ENCODE measurements at places on chromosomes 6 and 20.

DNA sequence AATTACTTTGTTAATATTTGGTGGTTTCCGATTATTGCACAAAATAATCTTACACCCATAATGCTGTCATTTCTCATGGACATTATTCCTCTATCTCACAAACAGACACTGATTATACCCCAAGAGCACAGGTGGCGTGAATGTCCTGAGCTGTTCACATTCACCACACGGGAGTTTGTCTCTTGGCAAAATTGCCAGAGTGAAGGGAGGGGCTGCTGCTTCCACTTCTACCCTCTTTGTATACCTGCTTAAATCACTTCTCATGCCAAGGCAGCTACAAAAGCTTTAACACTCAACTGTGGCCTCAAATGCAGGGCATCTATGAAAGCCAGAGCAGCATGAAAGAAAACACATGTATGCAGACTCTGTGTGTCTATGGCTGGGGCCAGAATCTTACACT lies 41.9 kb upstream of the SLA2 start:
- DNase-seq = no peak

DNA sequence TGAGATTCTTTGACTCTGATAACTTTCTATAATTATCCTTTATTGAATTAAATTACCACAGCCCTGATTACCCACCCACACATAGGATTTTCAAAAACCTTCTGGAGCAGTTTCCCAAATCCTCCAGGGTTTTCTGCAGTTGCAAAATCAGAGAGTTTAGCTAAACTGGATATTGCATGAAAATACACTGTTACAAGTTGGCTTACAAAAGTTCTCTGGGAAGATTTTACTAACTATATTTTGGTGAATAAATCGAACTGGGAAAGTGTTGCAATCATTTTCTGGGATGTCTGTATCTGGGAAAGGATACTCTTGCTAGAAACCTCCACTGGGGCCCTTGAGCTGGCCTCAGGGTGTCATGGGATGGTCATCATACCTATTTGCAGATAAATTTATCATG lies 97.6 kb upstream of the STMND1 start:
- DNase-seq = no peak

- no peak for DNase-seq
Observed at GRCh38 chr20:37503256-37503927, 17.7 kb upstream of the NNAT start.

DNA sequence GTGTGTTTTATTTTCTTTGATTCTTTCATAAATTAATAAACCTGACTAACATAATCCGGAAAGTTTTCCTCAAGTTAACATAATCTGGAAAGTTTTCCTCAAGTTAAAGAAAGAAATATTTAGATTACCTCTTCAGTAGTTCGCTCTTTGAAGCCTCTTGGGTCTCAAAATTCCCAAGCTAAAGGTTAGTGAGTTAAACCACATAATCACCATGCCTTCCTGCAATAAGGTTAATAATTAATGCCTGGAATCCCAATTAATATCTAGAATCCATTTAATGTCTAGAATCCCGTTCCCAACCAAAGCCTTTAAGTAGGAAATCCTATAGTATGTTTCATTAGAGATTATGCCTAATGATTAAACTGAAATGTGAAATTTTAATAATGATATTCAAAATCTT lies 12.9 kb downstream of the DCDC2 start:
- no peak for DNase-seq

GRCh38 chr6:43050981-43051380 lies 2.7 kb downstream of the CUL7 start:
- DNase-seq = no peak

DNA sequence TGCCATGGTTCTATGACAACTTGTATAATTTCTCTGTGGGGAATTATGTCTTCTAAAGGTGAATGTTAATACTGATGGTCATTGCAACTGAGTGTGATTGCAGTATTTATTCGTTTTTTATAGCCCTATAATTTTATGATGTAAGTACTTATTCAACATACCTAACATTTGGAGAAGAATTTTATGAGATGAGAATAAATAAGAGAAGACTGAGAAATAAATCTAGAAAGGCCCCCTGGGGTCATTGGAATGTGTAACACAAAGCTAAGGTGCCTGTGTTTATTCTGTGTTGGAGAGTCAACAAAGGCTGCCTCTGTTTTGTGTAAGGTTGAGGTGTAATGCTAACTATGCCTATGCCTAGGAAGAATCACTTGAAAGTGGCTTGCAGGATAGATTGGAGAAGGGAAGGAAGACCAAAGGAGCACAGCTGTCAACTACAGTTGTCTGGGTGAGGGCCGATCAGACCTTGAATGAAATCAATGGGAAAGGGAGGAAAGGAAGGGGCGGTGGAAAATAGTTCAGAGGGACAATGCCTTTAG lies 1076.7 kb downstream of the KIF16B start:
- DNase-seq = no peak

DNA sequence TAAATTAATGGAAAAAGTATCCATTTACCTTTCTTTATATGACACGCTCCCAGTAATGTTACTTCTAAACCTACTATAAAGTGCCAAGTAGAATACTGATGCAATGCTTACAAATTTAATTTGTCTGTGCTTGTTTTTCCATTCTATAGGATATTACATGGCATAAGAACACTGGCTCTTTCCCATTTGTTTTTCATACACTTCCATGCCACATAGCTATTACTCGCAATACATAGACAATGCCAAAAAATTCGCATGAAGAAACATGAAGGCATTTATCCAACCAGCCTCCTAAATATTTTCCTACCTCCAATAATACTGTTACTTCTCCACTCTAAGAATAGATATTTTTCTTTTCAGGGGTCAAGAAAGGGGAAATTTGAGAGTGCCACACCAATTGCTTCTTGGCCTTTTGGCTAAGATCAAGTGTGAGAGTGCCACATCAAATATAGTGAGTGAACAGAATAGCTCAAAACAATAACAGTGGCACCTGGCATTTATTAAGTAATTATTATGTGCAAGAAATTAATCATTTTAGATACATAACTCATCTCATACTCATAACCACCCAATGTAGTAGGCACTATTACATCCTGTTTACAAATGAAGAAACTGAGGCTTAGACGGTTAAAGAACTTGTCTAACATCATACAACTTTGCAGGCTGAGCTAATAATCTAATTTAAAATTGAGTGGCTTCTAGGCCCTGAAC lies 845 bp upstream of the DST start:
- DNase-seq = no peak

DNA sequence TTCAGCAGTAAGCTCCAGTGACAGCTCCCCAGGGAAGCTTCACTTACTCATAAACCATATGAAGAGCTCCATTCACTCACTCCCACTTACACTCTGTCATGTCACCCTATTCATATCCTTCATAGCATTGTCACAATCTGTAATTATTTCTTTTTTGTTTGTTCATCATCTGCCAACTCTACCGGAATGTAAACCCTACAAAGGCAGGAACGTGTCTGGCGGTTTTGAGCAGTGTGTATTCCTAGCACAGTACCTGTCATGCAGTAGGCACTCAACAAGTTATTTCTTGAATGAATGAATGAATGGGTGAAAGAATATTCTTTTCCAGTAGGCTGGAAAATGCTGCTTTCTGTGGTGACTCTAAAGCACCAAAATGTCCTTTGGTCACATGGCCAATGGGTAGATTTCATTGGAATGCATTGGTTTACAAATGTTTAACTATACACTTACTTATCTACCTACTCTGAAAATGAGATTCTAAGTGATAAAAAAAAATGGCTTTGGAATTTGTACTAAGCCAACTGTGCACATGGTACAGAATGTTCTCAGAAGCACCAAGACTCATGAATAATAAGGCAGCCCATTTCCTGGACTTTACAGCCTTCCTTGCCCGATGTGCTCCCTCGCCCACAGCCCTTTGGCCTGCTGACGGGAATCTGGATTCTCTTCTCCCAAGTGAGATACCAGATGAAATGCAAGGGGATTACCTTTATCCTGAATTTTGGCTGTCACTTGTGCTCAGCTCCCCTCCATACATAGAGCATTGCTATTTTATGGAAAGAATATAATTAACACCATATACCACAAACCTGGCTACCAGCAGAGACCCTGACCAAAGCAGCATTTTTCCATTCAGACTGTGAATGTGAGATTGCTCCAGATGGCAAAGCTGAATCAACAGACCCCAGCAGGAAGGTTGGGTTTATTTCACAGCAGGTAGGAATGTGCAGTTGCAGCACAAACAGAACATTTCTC lies 273.3 kb downstream of the ALDH8A1 start:
- DNase-seq = no peak

DNA sequence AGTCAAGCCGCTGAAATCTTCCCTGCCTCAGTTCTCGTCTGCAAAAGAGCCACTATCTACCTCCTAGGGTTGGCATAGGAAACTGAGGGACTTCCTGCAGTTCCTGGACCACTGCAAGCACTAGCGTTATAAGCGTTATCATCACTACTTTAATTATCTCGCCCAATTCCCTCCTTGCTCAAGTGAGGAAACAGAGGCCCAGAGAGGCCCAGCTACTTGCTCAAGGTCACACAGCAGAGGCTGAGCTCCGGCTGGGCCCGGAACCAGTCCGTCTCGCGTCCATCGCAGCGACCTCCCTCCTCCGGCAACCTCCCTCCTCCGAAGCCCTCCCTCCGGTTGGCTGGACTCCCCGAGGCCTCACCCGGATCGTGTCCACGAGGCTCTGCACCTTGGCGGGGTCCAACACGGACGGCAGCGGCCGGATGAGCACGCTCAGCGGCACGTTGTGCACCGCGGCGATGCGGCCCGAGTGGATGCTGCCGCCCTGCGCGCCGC lies 338 bp downstream of the SRXN1 start:
- DNase-seq = peak; percentile 13

DNA sequence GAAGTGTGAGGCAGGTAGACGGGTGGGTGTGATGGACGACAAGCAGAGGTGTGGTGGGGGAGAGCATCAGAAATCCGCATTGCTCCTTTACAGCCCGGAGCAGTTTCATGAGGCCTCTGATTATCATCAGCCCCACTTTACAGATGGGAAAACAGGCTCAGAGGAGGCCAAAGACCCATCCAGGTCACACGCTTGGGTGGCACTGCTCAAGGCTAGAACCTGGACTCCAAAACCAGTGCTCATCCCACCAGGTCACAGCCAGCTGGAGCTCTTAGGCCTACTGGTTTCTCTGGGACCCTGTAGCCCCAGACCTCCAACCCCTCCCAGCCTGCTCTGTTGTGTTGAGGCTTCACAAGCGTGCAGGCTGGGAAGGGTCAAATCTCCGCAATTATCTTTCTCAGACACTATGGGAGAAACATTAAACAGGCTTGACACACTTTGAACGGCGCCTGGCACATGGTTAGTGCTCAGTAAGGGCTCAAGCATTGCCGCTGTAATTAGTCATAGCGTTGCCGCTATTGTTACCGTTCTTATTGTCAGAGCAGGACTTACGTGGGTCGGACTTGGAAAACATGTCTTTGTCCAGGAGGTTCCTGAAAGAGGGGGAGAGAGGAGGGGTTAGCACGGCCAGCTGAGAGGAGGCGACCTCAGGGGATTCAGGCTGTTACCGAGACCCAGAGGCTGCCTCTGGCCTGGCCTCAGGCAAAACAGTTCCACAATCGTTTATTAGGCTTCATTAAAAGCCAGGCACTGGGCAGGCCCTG lies 16.6 kb downstream of the CPNE5 start:
- DNase-seq = no peak

- no peak for DNase-seq
Observed at GRCh38 chr6:87297119-87297518, 25.3 kb upstream of the SMIM8 start.

DNA sequence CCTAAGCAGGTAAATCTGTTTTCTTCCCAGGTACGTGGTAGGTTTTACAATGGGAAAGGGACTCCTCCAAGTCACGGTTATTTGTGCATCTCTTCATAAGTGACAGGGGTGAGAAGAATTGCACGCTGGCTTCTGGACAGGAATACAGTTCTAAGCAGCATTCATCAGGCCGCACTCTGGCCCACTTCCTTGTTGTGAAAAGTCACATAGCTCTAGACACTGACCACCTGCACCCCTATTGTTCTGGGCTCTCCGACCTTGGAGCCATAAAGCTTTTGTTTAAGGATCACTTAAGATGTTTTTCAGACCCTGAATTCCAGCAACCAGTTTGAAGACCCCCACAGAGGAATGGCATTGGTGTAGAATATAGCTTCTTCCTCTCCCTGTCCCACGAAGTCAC lies 31.4 kb downstream of the RAMACL start:
- no peak for DNase-seq

DNA sequence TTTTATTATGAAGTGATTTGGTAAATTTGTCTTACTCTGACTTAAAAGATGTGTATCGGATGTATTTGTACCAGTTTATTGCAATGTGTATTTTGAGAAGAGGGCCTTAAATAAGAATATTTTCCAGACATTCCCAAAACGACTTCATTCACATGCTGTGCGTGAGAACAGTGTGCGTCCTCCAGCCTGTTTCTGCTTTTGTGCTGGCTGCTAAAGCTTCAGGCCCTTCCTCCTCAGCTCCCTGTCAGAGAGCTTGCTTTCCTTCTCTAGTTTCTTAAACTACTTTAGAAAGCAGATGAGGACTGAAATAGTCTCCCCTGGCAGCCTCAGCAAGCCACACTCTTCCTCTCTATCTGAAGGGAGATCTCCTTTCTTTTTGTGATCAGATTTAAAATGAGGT lies 157.8 kb downstream of the SAMD5 start:
- no peak for DNase-seq

All from stimulated activated CD4-positive, alpha-beta T cell treated with anti-CD3 and anti-CD28 coated beads, Interleukin-15, amount 100 ng/mL, for 1 hour (primary cell).